ENCODE measurements at places on chromosomes 13 and 19.

- DNase-seq = no peak
Measured at GRCh38 chr19:3065675-3066357, 3.5 kb upstream of the TLE5 start.

DNA sequence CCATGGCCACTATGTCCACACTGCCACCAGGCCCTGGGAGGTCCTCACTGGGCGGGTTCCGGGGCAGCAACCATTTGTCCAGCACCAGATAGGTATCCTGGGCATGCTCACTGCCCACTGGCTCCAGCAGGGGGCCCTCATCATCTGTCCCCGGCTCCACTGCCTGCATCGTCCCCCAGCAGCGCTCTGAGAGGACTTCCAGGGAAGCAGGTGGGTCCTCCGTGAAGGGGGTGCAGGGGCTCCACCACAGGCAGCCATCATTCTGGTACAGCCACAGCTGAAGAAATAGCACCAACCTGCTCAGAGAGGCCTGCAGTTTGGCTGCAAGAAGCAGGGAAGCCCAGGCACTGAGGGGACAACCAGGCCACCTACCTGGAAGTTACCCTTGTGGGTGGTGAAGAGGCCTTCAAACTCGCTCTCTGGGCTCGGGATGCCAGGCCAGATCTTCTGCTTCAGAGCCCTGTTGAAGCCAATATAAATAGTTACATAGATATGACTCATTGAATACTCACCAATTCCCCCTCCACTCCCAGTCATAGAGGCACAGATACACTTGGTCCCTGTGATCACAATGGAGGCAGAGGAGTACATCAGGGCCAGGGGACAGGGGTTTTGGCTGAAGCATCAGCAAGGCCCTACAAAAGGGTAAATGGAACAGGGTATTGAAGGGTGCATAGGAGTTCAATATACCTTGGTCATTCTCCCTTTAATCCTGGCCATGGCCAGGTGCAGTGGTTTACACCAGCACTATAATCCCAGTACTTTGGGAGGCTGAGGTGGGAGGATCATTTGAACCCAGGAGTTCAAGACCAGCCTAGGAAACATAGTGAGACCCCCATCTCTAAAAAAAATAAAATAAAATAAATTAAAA lies 4.1 kb downstream of the SWSAP1 start:
- peak; percentile 9 for DNase-seq

DNA sequence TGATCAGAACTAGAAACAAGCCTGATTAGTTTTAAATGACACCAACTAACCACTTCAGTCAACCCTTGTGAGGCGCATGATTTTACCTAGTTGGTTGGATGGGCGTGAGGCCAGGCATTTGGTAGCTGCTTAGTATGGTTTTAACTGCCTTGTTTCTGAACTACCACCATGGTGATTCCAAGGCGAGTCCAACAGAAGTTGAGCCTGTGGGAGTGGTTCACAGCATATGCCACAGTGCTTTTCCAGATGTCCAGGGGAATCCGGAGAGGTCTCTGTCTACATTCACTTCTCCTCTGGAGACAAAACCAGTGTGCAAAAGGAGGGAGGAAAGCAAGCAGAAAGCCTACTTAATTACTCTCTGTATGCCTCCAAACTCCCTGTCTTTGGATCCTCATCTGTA lies 524.1 kb downstream of the GPC6 start:
- DNase-seq = no peak

DNA sequence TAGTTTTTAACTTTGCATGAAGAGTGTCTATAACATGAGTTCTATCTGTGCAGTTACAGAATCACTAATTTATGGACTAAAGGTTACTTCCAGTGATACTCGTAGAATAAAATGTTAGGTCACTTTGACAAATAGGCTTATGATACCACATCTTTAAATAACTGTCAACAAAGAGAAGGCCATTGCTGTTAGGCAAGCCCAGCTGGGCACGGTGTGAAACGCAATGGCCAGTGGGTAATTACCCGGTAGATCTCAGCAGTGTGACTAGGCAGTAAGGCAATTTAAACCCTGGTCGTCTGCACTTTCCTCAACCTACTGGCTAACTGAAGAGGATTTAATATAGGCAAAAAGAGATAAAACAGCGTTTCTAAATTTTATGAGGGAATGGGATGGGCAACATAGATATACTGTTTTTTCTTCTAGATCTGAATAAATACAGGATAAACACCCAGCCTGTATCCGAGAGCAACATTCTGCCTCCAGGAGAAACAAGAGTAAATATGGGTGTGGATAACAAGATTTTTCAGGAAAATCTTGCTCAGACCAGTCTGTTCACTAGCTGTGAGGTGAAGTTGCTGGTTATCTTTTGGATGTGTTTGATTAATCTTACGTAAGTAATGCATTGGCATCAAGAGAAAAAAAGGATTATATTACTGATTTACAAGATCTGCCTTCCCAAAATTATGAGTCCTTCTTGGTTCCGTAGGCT lies 631.3 kb downstream of the EFNB2 start:
- DNase-seq = no peak

DNA sequence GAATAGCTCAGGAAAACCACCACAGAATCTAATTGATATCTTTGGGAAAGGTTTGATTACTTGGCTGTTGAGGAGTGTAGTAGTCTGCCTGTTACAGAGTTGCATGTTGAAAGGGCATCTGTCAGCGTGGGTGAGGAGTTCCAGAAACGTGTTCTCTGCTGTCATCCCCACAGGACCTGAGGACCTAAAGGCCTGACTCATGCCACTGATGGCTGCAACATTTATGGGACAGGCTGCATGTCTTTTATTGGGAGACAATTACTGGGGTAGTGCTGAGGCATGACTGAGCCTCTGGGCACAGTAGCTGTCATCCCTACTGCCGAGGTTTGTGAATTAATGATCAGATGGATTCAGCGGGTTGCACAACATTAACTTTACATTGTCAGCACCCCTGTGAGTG lies 525.9 kb downstream of the GPC6 start:
- DNase-seq = no peak

GRCh38 chr13:81318231-81319019 lies 977.5 kb upstream of the SPRY2 start:
- no peak for DNase-seq

DNA sequence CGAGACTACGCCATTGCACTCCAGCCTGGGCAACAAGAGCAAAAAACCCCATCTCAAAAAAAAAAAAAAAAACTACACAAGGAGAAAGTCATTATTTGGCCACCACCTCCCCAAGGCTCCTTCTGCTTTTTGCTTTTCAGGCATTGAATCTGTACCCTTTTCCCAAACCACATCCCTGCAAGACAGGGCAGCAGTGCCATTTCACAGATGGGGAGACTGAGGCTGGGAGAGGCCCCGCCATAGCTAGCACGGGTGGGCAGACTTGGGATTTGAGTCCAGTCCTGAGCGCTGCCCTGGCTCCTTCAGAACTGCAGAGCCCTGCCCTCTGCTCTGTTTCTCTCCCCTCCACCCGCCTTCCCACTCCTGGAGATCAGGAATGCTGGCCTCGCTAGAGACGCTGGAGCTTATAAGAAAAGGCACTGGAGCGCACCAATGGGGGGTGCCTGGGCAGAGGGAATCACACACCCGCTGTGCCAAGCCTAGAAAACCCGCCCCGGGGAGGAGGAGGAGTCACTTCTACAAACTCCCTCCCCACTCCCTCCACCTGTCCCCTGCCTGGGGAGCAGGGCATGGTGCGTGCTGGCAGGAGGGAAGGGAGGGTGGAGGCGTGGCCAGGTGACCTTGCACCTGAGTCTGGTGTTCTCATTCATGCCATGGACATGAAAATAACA lies 17.6 kb downstream of the TJP3 start:
- no peak for DNase-seq

DNA sequence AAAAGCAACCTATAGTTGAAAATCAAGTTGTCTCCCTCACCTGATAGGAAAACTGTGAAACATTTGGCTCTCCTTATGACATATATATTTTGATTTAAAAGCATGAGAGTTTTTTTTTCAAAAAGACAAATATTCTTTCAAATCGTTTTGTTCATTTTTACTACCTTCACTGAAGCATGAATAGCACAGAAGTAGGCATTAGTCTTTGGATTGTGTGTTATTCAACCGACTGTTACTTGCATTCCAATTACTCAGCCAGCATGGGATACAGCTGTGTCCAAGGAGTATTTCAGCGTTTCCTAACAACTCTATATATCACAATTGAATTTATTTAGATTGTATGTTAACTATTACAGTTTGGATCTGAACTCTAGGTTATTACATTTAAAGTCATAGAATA lies 135.2 kb downstream of the PCDH9 start:
- DNase-seq = no peak

DNA sequence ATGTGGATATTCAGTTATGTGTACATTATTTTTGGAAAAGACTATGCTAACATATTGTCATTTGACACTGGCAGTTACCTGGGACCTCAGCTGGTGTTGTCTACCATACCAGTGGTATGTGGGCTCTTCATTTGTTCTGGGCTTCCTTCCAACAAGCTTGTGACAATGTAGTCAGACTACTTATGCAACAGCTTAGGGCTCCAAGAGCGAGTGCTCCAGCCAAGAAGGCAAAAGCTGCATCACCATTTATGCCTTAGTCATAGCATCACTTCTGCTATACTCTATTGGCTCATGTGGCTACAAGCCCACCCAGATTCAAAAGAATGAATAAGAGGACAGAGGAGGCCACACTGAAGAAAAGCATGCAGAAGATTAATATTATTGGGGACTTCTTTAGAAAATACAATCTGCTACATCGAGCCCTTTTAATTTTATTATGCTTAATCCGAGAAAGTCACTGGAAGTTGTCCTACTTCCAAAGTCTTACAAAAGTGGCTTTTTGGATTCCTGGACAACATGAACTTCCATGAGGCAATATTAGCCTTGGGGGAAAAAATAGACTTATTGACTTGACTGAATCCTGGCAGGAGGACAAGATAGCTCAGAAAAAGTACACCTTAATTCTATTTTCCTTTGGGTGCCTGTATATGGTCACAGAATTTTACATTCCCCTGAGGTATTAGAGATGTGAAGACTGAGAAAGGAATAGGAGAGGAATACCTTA lies 529.4 kb upstream of the HTR2A start:
- no peak for DNase-seq

- DNase-seq = no peak
Measured at GRCh38 chr13:35599384-35599783, 122.9 kb upstream of the MAB21L1 start.

DNA sequence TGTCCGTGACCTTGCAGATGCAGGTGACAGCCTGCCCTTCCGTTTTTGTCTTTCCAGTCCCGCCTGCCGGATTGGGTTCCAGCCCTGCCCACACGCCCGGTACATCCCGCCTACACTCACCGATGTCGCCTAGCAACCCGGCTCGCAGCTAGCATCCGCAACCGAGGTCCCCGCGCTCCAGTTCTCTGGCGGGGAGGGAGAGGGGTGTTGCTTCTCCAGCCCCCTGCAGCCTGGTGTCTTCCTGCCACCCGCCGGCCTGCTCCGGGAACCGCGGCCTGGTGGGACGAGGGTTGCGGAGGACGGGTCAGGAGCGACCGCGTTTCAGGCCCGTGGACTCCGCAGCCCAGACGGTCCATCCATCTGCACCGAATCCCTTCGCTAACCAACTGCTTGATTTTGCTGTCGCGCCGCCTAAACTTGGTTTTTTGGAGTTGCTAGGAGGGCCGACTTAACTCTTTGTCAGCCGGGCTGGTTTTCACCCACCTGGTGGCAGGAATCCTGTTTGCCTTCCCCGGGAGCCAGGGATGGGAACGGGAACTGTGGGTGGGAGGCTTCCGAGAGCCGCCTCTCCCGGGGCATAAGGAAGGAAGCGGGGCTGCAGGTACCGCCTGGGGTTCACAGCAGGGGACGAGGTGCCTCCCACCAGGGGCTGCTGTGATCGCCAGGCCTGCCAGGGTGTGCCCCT lies 15.4 kb upstream of the MATK start:
- peak; percentile 8 for DNase-seq

- DNase-seq = no peak
Measured at GRCh38 chr13:60347690-60348089, 49.3 kb upstream of the TDRD3 start.

DNA sequence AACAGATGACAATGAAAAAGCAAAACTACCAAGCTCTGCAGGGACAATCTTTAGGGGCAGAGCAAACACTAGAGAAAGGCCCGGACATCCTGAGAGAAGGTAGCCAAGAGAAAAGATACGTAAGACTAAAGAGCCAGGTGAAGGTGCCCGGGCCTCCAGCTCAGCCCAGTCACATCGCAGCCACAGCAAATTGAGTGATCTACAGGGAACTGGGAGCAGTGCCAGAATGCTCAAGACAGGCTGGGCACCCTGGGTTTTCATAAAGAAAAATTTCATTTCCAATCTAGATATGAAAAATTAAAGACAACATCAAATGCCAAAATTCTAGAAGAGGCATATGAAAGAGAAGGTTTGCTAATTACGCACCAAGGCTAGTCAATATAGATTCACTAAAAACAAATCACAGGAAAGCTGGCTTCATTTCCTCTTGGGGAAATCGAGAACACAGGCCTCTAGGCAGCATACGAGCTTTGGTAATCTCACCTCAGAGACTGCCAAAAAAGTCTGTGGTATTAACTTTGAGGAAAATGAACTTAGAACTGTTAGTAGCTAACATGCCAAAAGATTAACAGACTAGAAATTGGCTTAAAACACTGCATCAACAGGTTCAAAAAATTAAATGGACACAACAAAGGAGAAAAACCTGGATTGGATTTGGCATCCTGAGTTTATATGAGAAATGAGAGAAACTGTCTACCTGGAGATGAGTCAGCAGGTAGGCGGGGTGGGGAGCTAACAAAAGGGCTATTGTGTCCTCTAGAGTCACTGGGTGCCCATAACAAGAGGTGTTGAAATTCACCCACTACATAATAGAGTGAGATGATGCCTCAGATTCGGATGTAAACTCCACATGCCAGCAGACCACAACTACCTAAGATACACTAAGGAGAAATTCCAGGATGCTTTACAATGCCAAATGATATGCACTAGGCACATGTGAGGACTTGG lies 6.6 kb downstream of the ANKRD10 start:
- no peak for DNase-seq

- DNase-seq = no peak
Measured at GRCh38 chr13:100881291-100881864, 206.8 kb upstream of the TMTC4 start.

DNA sequence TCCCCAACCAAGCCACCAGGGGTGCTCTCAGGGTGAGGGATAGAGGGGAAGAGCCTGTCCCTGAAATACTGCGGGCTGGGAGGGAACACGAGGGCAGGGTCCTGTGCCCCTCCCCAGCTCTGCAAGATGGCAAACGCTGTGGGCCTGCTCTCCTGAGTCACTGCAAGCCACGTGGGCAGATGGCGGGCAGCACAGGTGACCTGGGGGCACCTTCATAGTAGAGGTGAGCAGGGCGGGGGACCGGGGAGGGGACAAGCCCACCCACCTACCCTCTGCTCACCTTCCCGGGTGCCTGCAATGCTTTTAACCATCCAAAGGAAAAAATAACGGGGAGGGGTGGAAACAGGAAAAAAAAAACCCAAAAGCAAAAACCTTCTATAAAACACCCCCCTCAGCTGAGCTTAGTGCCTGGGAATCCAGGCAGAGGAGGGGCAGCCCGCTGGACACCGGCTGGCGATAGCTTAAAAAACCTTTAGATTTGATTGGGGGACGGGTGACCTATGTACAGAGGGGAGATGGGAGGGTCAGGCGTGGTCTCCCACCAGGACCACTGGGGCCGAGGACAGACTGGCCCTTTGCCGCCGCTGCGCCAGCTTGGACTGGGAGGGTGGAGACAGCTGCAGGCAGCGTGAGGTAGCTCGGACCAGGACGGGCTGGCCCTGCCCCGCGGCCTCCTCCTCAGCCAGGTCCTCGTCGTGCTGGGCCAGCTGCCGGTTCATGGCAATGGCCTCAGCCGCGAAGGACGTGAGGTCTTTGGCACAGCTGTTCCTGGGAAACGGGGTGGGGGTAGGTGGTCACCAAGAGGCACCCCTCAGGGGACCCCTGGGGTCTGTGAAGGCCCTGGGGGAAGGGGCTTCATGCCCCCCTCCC lies 11.7 kb downstream of the MKNK2 start:
- no peak for DNase-seq

- DNase-seq = no peak
Measured at GRCh38 chr13:86098511-86098910, 299.3 kb upstream of the SLITRK6 start.
